ENCODE measurements at places on chromosomes 7 and 10.

- DNase-seq, result no peak
These were observed at the start of gene ACHE for GRCh38 chr7:100895701-100895955. ACHE (minus strand) TSS chr7:100895888; CDS start chr7:100894232, 1,656 bp downstream.

DNA sequence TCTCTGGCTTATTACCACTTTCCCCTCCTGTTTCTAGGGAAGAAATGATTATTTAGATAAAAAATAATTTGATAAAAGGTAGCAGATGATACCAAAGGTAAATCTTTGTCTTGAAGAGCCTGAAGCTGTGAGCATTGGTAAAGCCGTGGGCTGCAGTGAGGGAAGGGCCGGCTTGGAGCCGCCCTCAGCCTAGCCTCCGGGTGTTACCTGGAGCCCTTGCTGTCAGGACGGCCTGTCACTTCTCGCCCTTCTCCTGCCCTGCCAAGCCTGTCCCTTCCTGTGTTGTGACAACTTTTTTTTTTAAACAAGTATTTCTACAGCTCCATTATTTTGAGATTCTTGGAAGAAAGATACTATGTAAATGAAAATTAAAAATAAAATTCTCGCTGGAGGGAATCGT lies 7.0 kb downstream of the CUX1 start:
- DNase-seq, result no peak

DNA sequence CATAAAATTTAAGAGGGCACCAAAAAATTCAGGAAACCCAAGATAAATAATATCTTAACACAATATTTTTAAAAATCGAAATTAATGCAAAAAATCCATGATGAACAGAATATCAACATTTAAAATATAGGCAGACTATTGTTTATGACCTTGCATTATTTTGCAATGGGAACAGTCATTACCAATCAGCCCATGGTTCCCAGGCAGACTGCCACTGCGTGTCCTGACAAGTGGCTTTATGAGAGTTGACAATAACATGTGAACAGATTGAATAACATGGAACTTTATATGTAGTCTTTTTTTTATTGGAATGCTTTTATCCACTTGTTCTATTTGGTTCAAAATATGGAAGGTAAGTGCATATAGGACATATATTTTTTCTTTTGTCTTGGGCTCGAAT lies 3.1 kb upstream of the AVPI1 start:
- DNase-seq, result no peak

DNA sequence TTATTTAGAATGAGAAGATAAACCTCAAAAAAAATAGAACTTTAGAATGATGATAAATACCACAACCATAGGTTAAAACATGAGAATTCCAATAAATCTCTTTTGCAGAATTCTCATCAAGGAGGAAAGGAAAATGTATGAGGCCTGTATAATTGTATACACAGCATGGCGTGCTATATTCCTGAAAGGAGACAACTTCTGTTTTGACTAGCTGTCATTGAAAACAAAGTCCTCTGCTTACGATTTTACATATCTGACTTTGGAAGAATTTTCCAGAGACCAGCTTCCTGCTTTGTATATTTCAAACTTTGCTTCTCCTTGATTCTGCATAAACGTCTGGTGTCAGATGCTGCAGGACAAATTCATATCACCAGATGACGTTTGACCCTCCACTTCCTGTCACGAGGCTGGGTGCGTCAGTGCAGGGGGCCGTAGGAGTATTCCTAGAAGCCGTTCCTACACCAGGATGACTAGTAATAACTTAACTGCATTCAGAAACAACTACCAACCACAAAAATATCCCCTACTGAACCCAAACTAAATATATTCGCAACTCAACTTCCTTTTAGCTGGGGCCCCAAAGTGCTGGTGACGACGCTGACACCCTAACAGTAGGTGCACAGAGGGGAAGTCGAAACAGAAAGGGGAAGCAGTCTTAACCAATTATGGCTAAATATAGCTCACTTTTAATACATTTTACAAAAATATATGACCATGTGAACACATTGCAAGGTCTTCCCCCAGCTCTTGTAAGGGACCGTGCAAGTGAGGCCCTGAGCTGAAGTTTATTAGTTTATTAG lies 178.6 kb upstream of the INHBA start:
- DNase-seq, result peak; percentile 64

- DNase-seq, result no peak
These were observed 4.1 kb upstream of the MMD2 start for GRCh38 chr7:4962872-4963775.

DNA sequence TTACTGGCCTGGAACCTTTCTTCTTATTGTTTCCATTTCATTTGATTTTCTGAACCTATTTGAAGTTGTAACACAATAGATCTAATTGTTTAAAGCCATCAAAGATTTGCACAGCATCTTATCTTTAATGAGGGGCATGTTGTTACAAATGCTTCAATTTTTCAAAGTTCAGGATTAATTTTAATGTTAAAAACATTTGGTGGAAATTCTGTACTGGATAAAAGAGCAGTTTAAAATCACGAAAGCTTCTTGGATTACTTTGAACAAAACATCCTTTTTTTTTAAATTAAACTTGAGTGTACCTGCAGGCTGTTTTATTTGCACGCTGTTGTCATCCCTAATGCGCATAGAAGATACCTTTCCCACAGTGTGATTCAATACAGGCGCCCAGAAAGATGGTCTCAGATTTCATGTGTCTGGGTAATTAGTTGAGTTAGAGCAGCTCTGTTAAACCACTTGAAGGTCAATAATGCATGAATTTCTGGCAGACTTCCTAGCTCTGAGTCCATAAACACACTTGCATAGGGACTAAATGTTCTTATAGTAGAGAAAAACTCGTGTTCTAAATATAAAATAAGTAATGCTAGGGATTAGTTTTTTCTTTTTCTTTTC lies 29.3 kb upstream of the DDX50 start:
- DNase-seq, result no peak

- DNase-seq, result no peak
These were observed 172.5 kb downstream of the BAMBI start for GRCh38 chr10:28849821-28850220.

DNA sequence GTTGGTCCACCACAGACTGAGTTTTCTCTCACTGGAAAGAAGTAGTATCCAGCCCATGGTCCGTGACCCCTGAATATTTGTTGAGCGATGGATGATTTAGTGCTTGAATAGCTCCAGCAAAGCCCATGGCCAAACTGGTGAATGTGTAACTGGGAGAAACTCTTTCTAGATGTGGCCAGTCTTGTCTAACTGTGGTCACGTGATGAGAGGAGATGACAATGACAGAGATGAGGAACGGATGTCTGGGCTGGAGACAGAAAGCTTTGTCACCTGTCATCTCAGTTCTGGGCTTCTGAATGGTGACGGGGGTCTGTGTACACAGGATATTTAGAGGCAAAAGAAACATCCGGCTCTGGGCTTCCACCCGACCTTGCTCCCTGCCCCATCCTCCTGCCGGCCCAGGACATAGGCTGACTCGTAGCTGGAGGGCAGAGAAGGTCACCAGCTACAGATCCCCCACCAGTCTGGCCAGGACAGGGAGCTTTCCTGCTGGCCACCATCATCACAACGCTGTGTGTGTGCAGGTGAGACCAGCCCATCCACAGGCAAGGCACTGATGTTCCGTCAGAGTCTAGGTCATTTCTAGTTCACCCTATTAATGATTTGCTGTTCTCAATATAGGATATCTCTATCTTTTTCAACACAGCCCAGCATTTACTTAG lies 152.5 kb upstream of the TNS3 start:
- no peak for DNase-seq

GRCh38 chr7:138278601-138279000 lies 181.5 kb upstream of the TRIM24 start:
- no peak for DNase-seq

DNA sequence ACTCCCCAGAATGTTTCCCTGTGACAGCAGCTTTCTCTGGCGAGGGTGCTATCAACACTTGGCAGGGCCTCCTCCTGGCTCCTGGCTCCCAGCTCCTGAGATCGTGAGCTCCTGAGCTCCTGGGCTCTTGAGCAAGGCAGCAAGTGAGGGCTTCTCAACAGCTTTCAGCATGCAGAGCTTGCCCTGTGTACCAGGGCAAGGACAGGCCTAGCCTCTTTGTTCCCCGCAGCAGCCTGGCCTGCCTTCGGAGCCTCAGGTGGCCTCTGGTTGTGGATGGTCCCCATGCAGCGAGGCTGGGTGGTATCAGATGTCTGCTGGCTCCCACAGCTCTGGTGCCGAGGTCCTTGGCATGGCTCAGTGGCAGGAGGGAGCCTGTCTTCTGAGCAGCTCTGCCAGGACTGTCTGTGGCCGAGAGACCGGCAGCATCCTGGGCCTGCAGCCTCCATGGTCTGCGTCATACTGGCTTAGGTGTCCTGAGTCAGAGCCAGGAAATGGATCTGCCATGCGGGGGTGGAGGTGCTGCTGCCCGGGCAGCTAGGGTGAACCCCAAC lies 44.2 kb downstream of the ZMIZ1 start:
- no peak for DNase-seq

DNA sequence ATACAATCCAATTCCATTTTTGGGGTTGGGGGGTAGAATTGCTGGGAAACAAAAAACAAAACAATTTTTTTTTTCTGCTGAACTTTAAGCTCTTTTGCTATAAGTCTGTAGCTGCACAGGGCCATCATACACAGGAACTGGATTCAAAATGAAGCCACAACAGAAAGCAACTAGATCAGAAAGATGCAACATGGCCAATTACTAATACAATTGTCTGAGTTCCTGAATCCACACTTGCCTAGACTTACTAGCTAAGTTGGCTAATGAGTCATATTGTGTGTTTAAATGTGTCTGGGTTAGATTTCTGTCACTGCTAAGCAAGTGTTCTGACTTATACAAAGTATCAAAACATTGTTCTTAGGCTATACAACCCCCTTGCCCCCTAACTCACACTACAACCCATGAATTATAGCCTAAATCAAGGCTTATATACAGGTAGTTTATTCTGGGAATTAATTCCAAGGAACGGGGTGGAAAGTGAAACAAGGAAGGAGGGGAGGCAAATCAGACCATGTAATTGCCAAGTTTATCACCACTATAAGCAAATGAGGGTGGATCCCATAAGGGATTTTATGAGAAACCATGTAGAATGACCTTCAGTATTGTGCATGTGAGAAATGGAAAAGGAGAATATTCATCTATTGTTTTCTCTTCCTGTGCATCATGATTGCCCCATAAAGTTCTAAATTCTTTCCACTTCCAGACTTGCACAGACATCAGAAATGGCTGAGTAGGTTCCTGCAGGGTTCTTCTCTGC lies 337.9 kb upstream of the SORCS1 start:
- no peak for DNase-seq

GRCh38 chr10:1434912-1435692 lies 302.2 kb downstream of the ADARB2 start:
- DNase-seq, result no peak

- DNase-seq, result no peak
These were observed 27.4 kb downstream of the STEAP4 start for GRCh38 chr7:88279323-88279722.

GRCh38 chr10:131431978-131432690 lies 120.6 kb upstream of the TCERG1L start:
- no peak for DNase-seq

- no peak for DNase-seq
These were observed 10.0 kb upstream of the PRKAR2B start for GRCh38 chr7:107034553-107034952.

DNA sequence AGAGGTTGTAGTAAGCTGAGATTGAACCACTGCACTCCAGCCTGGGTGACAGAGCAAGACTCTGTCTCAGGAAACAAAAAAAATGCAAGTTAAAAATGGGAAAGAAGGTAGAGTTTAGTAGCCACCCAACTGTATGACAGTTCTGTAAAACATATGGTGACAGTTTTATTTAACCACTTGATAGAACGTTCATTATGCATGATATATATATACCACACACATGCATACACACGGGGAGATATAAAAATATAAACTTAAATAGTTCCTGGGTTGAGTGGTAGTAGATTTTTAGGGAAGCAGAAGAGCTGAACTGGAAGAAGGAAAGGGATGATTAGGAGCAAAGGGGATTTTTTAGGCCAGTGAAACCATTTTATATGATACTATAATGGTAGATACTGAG lies 120.0 kb downstream of the KMT2C start:
- no peak for DNase-seq

GRCh38 chr10:97466755-97467154 lies 20.8 kb downstream of the ZDHHC16 start:
- DNase-seq, result no peak

Measured in CD4-positive, alpha-beta T cell treated with Interleukin-4 for 4 hours (primary cell).